ENCODE measurements at places on chromosomes 2 and 18.

DNA sequence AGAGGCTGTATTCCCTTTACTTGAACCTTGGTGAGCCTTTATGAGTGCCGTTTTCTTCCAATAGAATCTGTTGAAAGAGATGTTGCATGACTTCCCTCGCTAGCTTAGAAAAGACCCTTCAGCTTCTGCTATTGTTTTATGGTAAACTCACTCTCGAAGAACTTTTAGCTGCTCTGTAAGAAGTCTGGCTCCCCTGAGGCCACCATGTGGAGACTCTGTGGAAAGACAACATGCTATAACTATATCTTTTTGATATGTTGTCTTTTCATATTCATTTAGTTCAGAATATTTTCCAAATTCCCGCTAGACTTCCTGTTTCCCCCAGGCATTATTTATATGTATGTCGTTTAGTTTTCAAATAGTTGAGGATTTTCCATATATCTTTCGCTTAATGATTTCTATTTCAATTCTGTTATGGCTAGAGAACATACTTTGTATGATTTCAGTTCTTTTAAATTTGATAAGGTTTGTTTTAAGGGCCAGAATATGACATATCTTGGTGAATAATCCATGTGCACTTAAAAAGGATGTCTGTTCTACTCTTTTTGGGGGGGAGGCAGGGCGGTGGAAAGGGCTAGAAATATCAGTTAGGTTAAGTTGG lies 64.1 kb downstream of the PTPN4 start:
- peak; percentile 32 for DNase-seq

GRCh38 chr2:233093721-233094120 lies 33.6 kb downstream of the INPP5D start:
- DNase-seq = no peak

DNA sequence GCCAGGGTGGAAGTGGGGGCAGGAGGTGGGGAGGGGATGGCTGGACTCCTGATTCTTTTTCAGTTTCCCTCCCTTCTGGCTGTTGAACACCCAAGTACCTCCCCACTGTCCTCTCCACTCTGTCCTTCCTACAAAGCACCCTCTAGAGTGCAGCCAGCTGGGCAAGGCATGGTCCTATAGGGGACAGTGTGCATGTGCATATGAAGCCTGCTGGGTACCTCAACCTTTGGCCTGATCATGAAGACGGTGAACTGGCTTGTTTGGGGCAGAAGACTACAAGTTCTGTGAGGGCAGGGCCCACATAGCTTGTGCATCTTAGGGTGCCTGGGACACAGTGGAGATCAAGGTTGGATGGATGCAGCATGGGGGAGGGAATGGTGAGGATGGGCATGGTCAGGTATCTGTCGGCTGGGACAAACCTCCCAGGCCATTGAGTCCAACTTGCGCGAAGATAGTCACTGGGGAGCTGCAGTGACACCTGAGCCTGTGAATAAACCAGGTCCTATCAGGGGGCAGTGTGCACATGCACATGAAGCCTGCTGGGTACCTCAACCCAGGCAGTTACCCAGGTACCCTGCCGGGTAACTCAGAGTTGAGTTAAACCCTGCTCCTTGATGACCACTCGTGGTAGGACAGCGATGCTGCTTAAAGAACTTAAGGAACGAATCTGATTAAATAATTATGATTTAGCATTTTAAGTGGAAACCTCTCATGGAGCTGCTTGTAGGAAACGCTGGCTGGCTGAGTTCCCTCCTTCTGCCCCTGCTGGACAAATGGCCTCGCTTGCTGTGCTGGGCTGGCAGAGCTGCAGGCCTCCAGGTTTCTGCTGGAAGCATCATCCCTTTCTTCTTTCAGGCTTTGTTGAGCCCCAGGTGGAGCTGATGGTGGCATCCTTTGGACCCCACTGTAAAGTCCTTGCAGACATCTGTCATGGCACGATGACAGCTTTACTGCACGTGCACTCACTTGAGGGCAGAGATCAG lies 84.0 kb downstream of the POLR1A start:
- DNase-seq = no peak

DNA sequence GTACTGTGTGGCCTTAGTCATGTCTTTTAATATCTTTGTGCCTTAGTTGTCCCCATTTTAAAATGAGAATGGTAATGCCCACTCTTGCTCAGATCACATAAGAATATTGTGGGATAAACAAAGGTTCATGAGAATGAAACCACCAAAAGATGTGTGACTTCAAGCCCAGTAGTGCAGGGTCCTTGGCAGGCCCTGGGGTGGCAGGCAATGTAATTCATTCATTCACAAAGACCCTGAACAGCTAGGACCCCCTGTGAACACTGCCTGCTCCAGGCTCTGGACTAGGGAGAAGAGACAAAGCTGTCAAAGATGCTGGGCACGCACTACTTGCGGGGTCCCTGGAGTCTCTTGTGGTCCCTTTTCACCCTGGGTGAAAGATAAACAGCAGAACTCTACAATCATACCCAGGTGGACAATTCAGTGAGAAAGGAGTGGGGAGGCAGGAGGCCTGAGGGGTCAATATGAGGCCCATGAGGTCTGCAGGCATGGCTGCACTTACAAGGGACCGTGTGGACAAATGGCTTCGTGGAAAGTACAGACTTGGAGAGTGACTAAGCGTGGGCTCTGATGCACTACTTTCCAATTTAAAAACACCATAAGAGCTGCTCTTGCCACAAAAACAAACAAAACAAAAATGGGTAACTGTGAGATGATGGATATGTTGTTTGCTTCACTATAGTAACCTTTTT lies 136.1 kb downstream of the SMAD7 start:
- no peak for DNase-seq

- DNase-seq = no peak
Measured at GRCh38 chr2:164933671-164934189, 21.6 kb downstream of the SLC38A11 start.

- DNase-seq = no peak
Measured at GRCh38 chr2:12087175-12087574, 340.7 kb downstream of the LPIN1 start.

GRCh38 chr2:167181134-167181533 lies 292.9 kb downstream of the XIRP2 start:
- DNase-seq = no peak

DNA sequence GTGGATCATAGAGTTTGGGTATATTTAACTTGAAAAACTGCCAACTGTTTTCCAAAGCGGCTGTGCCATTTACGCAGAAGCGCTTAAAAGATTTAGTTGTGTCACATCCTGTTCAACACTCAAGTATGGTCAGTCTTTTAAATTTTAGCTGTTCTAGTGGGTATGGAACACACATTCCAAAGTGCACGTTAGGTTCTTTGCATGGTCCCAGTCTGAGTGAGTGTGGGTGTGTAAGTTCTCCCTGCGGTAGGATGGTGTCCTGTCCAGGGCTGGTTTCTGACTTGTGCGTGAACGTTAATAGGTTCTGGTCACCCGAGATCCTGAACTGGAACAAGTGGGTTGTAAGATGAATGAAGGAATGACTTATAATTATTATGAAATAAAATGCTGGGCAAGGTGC lies 28.4 kb upstream of the IL36G start:
- no peak for DNase-seq

GRCh38 chr2:155485141-155485842 lies 786.8 kb downstream of the KCNJ3 start:
- no peak for DNase-seq

GRCh38 chr2:178920916-178921513 lies 113.8 kb upstream of the TTN start:
- no peak for DNase-seq

GRCh38 chr2:145764631-145765030 lies 1244.7 kb upstream of the ZEB2 start:
- DNase-seq = no peak

GRCh38 chr2:263774-264492 lies at the start of gene SH3YL1:
TSS of gene SH3YL1 (minus strand) at chr2:264032. CDS start at chr2:263984, 48 bp downstream.
- peak; percentile 67 for DNase-seq

DNA sequence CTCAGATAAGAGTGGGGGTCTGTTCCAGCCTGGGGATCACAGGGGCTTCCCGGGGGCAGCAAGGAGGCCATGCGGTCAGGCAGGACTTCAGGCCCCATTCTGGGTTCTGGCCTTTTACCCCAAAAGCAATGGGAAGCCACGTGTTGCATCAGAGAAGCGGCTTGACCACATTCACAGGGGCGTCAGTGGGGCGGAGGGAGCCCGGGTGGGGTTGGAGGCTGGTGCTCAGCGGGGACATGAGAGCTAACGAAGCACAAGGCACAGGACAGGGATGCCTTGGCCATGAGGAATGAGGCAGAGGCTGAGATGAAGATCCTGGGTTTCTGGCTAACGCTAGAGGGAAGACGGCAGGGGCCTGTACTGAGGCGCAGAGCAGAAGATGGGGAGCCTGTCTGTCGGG lies 6.1 kb downstream of the HJURP start:
- no peak for DNase-seq

DNA sequence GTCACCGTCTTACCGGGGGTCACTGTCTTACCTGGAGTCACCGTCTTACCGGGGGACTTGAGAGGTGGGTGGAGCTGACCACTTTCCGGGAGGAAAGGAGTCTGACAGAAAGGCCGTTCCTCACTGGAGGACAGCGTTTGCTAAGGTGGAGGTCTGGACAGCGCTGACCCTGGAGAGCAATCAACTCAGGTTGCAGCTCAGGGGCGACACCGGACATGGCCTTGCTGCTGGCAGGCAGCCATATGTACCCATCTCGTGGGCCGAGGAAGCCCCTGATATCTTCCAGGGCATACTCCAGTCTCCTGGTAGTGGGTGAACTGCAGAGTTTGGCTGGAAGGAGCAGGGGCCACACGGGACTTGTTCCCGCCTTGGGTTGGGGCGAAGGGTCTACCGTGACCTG lies 234.6 kb upstream of the MYT1L start:
- no peak for DNase-seq

DNA sequence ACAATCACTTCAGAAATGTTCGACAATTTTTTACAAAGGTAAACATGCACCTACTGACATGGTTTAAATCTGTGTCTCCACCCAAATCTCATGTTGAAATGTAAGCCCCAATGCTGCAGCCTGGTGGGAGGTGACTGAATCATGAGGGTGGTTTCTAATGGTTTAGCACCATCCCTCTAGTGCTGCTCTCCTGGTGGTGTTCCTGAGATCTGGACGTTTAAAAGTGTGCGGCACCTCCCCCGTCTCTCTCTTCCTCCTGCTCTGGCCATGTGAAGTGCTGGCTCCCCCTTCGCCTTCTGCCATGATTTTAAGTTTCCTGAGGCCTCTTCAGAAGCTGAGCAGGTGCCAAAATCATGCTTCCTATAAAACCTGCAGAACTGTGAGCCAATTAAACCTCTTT lies 28.3 kb downstream of the MAP3K2 start:
- no peak for DNase-seq

DNA sequence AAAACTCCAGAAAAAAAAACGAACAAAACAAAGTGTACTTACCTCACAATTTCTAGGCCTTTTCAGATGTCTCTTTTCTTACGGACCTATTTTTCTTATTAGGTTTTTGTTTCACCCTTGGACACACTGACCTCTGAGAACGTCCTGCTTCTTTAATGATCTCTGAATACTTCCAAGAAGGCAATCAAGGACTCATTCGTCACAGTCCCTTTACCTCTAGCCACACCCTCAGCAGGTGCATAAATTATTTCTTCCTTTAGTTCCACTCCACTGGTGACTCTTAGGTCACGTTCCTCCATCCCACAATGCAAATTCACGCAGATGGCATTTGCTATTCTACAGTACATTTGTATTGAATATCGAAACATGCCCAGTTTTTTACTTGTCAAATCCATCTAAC lies 21.9 kb downstream of the PELI1 start:
- DNase-seq = no peak

GRCh38 chr2:218717262-218717661 lies 6.6 kb downstream of the TTLL4 start:
- no peak for DNase-seq

GRCh38 chr2:225512876-225513540 lies 113.5 kb downstream of the NYAP2 start:
- no peak for DNase-seq

DNA sequence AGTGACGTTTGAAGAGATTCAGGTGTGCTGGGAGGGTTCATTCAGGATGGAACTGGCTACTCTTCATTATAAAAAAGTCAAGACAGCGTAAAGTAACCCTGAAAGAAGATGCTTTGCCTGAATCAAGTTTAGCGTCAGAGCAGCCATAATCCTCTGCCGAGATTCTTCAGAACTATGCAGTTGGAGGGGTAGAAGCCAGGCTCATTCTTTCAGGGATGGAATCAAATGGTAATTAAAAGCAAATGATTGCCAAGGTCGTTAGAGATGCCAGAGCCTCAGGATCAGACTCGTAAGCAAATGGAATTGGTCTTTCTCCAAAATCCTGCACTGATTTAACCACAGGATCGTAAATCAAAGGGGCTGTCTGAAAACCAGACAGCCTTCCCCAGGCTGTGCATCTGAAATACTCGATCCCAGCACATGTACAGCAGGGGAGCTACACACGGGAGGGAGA lies 21.9 kb downstream of the APCDD1 start:
- DNase-seq = no peak

GRCh38 chr2:51093016-51093415 lies 61.1 kb upstream of the NRXN1 start:
- DNase-seq = no peak

GRCh38 chr2:158999458-158999857 lies 31.0 kb downstream of the TANC1 start:
- DNase-seq = no peak

DNA sequence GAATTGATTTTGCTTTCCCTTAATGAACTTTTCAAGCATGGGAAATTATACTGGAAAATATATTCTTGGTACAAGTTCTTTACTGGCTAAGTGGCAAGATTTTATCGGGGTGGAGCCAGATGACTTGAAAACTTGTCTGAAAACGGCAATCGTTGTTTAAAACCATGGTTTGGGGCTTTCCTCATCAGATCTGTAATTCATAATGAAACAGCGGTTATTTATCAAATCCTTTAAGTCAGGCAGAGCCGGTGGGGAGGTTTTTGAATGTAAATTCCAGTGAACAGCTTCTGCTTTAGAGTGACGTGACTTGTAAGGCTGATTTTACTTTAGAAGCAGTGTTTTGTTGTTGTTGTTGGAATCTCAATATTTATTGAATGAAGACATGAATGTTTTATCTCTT lies 2.6 kb downstream of the SEC11C start:
- no peak for DNase-seq

DNA sequence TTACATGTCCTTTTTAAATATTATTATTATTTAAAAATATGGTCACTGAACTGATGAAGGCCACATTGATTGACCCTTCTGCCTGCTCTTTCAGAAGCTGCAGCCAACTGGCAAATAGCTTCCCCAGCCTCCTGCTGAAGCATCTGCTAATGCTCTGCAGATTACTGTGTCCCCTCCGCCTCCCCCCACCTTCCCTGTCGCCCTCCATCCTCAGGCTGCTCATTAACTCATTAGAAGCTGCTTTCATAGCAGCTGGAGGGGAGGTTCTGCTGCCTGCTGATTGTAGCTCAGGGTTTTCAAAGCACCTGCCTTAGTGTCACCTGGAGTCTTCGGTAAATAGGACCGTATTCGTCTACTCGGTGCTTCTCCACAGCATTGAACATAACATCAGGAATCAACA lies 24.8 kb upstream of the LMAN1 start:
- no peak for DNase-seq

- no peak for DNase-seq
Measured at GRCh38 chr18:30081122-30081521, 961.4 kb downstream of the DSC3 start.

GRCh38 chr2:165793779-165794535 lies at the start of gene GALNT3:
TSS of gene GALNT3 (minus strand) at chr2:165794247. CDS start at chr2:165770700, 23,547 bp downstream.
- DNase-seq = peak; percentile 88

GRCh38 chr2:149146876-149147275 lies 108.4 kb downstream of the LYPD6B start:
- no peak for DNase-seq

- DNase-seq = peak; percentile 46
Measured at GRCh38 chr2:85501248-85501647, 37.7 kb upstream of the MAT2A start.

- peak; percentile 19 for DNase-seq
Measured at GRCh38 chr2:184597571-184597991, 748 bp upstream of the ZNF804A start.

GRCh38 chr2:217249121-217250012 lies 389.5 kb upstream of the TNP1 start:
- no peak for DNase-seq

Measured in iPS-NIHi11 (cell line).